Osteocyte (in vitro differentiated cells): ENCODE measurements at places on chromosomes 4 and X.

DNA sequence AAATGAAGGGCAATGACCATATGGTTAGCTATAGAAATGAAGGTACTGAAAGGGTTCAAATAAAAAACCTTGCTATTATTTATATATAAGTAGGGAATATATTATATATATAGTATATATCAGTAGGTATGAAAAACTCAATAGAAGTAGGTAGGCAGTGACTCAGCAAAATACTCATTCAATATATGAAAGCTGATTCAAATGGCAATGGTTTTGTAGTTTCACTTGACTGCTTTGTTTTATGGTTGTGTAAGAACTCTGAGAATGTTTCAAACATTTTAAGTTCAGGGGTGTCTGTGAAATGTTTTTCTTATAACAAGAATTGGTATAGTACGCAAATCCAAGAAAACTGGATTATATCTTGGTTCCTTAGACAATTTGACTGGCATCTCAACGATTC, 4.1 kb downstream of the ZNF280C start:
- DNase-seq: no peak

DNA sequence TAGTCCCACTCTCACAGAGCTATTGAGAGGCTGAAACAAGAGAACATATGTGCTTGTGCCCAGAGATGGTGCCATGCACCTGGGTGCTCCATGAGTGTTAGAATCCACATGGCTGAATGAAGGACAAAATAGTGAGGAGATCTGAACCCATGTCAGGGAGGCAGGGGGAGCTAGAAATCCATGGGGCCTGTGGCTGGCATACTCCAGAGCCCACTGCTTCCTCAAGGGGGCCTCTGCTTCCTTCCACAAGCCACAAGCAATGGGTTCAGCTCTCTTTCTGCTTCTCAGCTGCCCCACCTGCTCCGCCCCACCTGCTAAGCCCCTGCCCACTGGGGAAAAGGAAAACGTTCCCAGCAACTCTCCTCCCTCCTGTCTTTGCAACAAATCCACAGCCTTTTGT, 46.1 kb downstream of the PJA1 start:
- no peak for DNase-seq

- DNase-seq: no peak
These were observed 77.9 kb downstream of the HPGD start for GRCh38 chr4:174444390-174444789.

DNA sequence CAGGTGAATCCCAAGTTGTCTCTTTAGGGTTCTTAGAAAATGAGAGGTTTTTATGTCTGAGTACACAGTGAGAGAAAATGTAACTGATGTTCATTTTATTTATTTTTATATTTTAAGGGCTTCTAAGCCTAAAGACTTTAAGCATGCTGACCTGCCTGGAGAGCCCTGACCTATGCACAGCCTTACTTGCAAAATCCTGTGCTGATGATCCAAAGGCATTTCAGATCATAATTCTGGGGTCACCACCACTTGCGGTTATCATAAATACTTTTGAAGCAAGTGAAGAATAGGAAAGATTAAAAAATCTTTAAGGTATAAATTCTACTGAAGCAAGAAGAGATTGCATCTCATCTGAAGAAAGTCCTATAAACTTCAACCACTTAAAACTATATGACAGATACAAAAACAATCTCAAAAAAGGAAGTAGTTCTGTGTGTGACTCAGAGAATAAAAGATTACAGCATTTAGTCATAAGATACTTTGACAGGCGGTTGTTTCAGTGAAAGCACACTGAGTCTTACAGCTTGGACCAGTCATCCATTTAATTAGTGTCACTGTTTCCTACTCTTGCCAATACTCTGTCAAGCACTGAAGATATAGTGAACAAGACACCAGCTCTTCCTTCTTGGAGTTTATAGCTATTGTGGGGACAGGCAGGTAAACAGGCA, 245.2 kb upstream of the DIPK2B start:
- no peak for DNase-seq

DNA sequence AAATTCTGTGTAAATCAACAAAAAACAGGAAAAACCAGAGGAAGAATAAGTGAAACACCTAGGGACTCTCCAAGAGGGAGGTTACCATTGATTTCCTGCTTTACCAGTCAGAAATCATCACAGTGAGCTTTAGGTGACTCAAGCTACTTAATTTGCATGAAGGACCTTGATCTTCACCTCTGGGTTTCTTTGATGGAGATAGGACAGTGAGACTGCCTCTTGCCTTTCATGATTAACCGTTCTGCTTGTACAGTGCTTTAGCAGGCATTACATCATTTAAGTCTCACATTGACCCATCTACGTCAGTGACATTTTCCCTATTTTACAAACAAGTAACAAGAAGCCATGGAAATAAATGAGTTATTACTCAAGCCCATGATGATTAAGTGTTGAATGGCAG, 3.4 kb upstream of the GK start:
- DNase-seq: no peak

DNA sequence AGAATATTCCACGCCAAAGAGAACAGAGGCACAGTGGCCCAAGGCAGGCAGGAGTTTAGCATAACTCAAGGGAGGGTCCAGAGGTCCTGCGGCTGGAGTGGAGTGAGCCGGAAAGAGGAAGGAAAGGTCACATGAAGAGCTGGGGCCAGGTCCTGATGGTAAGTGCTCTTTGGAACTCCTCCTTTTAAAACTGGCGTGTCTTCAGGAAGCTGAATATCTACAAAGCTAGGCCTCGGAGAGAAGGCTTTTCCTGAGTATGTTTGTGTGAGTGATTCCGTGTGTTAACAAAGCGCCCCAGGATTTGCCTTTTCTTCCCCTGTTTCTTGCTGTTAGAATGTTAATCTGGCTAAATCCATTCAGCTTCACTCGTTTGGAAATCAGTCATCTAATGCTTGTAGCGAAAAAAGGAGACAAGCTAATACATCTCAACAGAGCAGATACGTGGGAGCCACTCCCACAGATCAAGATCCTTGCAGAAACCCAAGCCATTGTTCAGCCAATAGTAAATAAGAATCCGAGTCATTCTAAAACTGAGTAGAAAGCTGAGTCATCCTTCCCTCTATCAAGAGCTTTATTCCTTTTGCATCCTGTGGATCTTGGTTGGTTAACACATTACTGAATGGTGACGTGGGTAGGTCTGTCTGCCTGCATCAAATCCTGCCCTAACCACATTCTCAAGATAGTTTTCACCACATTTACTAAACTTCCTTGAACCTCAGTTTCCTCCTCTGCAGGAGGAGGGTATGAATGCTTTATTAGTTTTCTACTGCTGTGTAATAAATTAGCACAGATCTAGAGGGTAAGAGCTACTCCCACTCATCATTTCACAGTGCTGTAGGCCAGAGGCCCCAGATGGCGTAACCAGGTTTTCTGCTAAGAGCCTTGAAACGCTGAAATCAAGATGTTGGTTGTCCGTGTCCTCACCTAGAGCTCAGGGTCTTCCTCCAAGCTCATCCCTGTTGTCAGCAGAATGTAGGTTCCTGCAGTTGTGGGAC, 43.2 kb upstream of the RBM47 start:
- no peak for DNase-seq

- DNase-seq: no peak
These were observed 809.7 kb upstream of the NDST4 start for GRCh38 chr4:115923152-115923551.

GRCh38 chr4:183370786-183371185, 48.6 kb upstream of the CLDN24 start:
- no peak for DNase-seq

- no peak for DNase-seq
These were observed 171.1 kb downstream of the SCFD2 start for GRCh38 chr4:53194727-53195126.

DNA sequence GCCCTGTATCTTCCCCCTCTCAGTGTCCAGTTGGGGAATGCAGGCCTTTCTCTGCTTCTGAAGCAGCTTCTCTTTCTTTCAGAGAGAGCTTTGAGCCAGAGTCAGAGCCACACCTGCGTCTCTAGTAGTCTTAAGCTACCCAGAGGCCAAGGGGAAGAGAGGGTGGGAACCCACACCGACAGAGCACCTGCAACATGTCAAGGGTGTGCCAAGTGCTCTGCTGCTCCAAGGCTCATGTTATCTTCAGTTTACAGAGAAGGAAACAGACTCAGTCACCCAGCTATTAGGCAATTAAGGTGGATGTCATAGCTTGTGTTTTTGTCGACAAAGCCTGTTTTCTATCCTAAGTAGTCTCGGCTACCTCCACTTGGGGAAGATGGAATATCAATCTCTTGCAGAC, 22.7 kb upstream of the RNF212 start:
- no peak for DNase-seq

DNA sequence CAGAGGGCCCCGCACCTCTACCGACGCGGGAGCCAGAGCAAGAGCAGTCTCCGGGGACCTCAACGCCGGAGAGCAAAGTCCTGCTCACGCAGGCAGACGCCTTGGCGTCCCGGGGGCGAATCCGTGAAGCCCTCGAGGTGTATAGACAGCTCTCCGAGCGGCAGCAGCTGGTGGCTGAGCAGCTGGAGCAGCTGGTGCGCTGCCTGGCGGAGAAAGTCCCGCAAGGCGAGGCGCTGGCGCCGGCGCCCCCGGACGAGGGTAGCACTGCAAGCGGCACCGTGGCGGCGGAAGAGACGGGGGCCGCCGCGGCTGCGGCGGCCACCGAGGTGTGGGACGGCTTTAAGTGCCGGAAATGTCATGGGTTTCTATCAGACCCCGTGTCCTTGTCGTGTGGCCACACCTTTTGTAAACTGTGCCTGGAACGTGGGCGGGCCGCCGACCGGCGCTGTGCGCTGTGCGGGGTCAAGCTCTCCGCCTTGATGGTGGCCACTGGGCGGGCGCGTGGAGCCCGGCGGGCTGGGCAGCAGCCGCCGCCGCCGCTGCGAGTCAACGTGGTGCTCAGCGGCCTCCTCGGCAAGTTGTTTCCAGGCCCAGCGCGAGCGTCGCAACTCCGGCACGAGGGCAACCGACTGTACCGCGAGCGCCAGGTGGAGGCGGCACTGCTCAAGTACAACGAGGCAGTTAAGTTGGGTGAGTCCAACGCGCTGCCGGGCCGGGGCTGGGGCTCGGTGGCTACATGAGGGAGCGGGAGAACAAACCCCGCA, 672 bp downstream of the LONRF3 start:
- DNase-seq: no peak

- no peak for DNase-seq
These were observed 22.0 kb downstream of the NDNF start for GRCh38 chr4:121050300-121050699.

GRCh38 chrX:150587585-150588503, 19.4 kb downstream of the MTM1 start:
- no peak for DNase-seq

DNA sequence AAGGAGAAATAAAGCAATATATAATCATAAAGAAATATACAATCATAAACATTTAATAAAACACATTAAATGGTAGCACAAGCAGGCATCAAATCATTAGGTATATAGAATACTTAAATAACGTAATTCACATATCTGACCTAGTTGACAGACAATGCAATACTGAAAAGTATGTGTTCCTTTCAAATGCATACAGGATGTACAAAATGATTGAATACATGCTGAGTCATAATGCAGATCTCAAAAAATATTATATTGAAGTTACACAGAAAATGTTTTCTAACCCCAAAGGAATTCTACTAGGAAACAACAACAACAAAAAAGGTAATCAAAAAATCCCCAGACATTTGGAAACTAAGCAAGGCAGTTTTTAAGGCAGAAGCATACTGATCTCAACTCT, 1072.0 kb upstream of the INTU start:
- no peak for DNase-seq

DNA sequence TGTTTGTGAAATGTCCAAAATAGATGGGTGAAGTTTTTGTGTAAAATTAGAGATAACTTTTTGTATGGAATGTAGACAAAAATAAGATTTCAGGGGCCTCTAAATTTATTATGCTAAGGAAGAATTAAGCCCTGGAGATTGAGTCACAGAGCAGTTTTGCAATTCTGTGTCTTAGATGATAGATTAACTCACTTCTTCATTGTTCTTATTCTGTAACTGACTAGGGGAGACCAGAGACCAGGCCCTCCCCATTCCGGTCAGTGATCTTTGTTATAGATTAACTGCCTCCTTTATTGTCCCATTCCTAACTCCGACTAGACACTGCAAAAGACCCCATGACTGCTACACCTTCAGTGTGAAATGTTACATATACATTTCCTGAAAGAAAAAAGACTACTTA, 238.4 kb upstream of the TAPT1 start:
- no peak for DNase-seq

- DNase-seq: no peak
These were observed 1.5 kb upstream of the PTCHD1 start for GRCh38 chrX:23332888-23333821.

DNA sequence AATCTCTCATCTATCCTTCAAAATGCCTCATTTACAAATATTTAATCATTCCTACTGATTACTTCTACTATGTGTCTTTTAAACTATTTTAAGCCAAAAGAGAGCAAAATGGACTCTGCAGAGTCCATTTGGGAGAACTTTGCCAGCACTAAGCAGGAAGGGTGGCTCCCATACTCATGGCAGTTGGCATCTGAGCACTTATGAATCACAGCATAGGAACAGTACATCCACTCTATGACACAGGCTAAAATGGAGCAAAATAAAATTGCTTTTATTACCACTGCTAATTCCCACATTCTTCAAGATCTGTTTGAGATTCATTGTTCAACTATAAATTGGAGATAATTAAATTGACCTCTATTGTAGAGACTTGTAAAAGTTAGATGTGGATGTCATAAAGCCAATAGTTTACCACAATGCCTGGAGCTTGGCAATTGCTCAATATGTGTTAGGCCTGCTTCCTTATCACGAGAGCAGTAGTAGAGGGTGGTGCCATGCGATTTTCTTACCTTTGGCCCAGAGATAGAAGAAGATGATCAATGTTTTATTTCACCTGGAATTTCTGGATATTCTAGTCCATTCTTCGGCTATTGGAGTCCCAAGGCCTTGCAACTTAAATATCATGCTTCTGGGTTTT, 19.1 kb downstream of the HPGD start:
- no peak for DNase-seq

DNA sequence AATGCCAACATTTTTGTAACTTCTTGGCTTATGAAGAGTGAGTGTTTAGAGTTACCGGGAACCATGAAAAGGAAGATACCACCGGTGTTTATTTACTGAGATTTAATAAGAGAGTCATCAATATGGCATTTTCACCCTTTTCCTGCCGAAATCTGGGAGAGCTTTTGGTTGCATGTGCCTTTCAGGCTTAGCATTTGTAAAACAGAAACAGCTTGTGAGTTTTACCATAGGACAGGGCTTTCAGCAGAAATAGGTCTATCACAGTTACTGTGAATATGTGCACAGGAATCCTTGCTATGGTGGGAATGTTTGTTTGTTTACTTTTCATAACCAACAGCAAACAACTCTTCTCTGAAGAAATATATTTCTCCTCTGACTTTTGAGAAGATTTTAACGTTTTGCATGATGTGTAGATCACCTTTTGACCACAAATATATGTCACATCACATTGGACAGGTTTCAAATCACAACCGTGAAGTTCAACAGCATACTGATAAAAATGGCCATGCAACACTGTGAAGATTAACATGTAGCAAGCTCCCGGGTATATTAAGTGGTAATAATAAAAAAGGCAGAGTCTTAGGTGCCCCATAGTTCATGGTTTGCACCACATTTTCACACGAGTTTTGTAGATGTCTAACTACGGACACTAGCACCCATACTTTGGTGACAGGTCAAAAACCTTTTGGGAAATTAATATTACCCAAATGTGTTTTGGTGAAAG, 21.3 kb downstream of the ARHGAP24 start:
- DNase-seq: no peak

- no peak for DNase-seq
These were observed 97.6 kb downstream of the FAM193A start for GRCh38 chr4:2634014-2634413.
